Activated CD4-positive, alpha-beta T cell treated with anti-CD3 and anti-CD28 coated beads, Interleukin-2, amount 50 U/mL, for 1 hour (primary cell): ENCODE measurements at places on chromosomes 12 and 14.

DNA sequence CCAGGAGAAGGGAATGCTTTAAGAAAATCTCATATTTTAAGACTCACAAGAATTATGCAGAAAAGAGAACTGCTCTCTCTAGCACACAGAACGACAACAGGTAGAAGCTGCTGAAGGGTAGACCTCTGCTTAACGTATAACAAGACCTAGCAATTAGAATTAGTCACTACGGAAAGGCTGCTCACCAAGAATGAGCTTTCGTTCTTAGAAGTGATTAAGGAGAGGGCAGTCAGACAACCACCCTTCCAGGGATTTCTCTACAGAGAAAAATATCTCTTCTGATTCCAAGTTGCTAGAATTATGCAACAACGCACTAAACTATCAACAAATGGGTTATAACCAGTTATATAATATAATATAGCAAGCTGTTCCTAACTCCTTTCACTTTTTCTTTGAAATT lies 18.6 kb downstream of the LRIG3 start:
- DNase-seq: no peak

- DNase-seq: no peak
Observed at GRCh38 chr12:110180591-110181005, 56.4 kb downstream of the IFT81 start.

GRCh38 chr12:64418209-64418608 lies 14.0 kb downstream of the XPOT start:
- no peak for DNase-seq

DNA sequence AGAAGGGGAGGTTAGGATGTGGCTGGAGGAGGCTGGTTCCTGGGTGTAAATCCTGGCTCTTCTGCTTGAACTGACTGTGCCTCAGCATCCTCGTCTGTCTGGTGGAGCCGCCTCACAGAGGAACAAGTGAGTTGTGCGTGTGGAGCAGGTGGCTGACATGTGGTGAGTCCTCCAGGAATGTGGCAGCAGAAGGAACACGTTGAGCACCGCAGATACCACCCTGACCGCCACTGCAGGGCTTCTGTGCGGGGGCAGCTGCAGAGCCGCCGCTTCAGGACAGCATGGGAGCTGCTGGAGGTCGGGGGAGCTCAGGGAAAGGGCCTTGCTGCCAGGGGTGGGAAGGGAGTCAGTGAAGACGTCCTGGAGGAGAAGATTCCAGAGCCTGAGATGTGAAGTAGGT lies 48.9 kb downstream of the TRAF3 start:
- no peak for DNase-seq
